NCI-H187 treated with DMSO at 0.1 percent for 48 hours (cell line): ENCODE measurements at places on chromosomes 4 and X.

- DNase-seq = no peak
Observed at GRCh38 chr4:82331814-82332213, 42.0 kb downstream of the HNRNPD start.

GRCh38 chr4:109472343-109472761, 38.7 kb downstream of the SEC24B start:
- DNase-seq = no peak

GRCh38 chrX:20066968-20067708, 49.6 kb downstream of the MAP7D2 start:
- DNase-seq = no peak

DNA sequence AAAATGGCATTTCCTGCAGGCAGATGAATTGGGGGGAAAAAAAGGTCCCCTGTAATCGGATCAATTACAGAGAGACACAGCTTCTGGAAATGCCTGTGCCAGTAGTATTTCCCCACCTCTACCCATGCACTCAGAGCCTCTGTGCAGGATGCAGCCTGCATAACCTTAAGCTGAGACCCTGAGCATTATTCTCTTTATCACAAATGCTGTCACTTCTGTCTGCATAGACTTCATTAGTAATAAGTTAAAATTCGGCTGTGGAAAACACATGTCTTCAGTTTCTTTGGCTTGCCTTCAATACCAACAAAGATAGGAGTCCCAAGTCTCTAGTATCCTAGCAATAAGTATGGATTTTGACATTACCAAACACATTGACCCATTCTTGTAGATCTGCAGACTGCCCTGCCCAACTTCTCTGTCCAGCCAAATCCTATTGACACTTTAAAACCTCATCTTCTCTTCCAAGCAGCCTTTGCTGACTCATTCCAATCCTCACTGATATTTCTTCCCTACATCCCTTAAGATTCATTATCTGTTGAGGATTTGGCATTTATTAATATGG, 70.8 kb downstream of the LUZP4 start:
- no peak for DNase-seq

- no peak for DNase-seq
Observed at GRCh38 chr4:98566361-98567008, 91.9 kb downstream of the TSPAN5 start.

DNA sequence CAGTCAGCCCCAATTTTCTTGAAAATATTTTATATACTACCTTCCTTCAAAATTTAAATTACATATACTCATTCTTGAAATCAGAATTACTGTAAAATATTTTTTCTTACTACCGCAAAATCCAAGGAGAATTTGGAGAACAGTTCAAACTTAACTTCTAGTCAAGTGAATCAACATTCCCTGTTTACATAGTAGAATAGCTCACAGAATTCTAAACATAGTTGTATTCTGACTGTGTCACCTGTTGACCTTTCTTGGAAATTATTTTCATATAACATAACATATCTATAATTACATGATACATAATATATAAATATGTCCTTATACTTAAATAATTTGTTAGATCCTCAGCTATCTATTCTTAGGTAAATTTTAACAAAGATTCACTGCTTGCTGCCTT, 31.0 kb upstream of the FGF5 start:
- DNase-seq = no peak
